ENCODE measurements at places on chromosomes 7 and 10. TPM values are rescaled to one million over a fixed set of nuclear protein-coding genes. Genes with fewer than 3 reads are reported as not detected.

MYH16 gene
- not detected for polyA plus RNA-seq

ZKSCAN5 gene
- polyA plus RNA-seq = 4.6 TPM

ZNF12 gene
- 9.9 TPM for polyA plus RNA-seq

- peak; percentile 66 for DNase-seq
These were observed 777.3 kb downstream of the CCSER2 start for GRCh38 chr10:85105614-85106255.

- no peak for DNase-seq
These were observed 573.9 kb upstream of the PCDH15 start for GRCh38 chr10:55374917-55375316.

GRCh38 chr10:87887548-87888289 is 24.3 kb downstream of the PTEN start:
- DNase-seq = no peak

DNA sequence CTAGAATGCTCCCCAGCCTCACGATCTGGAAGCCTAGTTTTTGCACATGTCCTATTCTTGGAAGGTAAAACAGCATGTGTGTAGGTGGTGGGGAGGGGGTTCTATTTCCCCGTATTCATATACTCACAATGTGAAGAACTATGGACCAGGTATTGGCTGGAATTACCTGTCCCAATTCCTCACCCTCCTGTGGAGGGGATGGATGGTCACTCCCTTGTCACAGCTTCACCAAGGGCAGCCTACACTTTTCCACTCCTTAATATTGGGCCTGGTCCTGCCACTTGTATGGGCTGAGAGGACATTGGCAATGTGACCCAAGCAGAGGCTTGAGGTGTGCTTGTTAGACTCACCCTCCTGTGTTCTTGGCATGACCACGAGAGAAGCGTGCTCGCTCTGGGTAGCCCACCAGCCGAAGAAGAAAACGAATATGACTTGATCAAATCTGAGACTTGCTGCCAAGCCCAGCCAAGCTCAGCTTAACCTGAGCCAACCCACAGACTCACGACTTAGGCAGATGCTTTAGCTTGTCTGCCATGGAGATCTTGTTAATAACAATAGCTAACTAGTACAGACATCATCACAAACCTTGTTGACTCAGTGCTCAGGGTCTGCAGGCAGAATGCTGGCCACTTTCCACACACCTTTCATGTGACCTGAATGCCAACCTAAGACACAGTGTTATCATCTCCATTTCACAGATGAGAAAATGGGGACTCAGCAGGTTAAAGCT is 17.2 kb downstream of the ZNF488 start:
- DNase-seq = no peak

GRCh38 chr10:5930272-5930671 is 40.2 kb downstream of the FBH1 start:
- DNase-seq = no peak

GRCh38 chr10:122632031-122632430 is 67.6 kb downstream of the C10orf120 start:
- DNase-seq = no peak

DNA sequence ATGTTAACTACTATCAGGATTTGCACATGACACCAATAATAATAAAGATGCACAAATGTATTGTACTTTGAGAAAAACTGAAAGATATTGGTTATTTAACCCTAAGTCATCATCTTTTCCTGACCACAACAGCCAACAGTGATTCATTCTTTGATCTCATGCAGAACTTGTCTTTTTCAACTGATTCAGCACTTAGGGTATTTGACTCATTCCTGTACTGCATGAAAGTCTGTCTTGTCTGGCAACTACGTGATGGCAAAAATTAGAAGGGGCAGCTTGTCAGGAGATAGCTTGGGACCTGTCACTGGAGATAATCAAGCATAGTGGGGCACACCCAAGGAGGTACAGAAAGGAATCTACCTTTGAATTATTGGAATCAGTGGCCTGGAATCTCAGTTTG is 77.8 kb upstream of the LRRC17 start:
- DNase-seq = no peak

DNA sequence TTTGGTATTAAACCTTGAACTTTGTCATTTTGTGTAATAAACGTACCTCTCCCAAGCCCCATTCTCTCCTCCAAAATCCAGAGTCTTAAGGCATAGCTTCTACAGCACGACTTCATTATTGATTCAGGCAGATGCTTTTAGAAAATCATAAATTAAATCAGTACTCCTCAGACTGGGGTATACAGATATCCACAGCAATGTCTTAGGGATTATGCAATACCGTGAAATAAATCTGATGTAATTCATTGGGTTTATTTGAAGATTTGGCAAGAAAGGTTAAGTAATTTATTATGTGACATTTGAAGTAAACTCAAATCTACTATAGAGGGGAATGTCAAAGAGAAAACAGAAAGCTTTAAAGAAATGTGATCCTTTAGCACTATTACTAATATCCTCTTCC is 246.1 kb upstream of the PLXDC2 start:
- no peak for DNase-seq

GRCh38 chr7:102413091-102413490 is 16.9 kb downstream of the PRKRIP1 start:
- DNase-seq = no peak

DNA sequence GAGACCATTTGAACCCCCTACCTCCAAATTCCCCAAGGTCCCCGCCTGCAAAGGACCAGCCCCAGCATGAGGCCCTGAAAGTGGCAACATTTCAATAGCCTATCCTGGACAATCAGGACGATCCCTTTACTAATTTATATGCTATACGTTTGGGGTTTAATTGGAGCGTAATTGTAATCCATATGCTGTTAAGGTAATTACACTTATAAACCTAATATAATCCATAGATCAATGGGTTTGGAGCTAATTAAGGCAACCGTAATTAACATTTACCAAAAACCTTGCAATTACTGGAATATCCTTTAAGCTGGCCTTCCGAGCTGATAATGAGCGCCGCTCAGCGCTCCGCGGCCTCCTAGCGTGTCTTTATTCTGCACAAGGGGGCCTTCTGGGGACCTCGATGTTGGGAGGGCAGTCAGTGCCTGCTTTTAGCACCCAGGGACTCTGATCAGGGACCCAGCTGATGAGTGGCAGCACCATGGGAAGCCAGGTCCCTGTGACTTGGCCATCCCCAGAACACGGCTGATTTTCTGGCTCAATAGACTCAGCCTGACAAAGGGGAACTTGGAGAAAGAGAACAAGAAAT is 91.2 kb downstream of the LHPP start:
- DNase-seq = no peak

- no peak for DNase-seq
These were observed 47.0 kb downstream of the CLRN3 start for GRCh38 chr10:127845756-127846155.

Data from kidney (tissue), 22 donors.